ENCODE measurements at places on chromosomes 5 and 9.

DNA sequence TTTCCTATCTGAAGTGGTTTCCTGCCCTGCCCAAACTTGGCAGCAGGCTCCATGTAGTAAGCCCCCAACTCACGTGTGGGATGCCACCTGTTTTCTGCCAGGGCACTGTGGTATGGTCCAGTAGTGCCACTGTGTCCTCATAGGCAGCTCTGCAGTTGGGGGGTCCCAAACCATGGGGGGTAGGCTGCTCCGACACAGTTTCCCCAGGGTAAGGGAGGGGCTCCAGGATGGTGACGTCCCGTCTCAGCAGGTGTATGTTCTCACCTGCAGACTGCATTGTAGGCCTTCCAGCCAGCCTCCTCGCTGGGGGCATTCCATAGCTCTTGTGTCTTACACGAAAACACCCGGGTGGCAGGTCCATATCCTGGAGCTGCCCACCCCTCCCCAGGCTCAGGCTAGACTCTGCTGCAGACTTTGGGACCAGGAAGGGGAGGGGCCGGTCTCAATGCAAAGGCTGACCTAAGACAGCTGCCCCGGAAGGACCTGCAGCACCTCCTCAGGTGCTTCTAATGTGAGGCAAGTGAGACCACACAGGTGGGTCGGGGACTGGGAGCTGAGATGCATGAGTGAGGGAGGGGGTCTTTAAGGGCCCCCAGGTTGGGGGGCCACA lies 330.5 kb upstream of the IRX4 start:
- no peak for DNase-seq

DNA sequence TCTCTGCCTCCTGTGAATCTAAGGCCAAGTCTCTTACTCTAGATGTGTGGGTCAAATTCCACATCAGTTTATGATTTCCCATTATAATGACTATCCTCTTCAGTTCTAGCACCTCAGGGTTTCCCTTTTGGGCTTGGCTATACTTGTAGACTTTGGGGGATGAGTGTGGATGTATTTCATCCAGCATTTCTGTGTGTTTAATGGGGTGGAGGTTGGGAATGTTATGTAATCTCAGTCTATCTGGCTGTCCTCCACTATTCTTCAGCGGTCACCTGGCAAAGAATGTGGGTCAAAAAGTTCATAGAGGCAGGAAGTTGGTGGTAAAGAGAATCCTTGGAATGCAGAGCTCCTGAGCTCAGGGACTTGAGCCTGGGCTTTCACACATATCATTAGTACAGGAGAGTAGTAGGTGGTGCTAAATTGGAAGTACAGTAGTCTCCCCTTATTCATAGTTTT lies 64.9 kb downstream of the CFAP95 start:
- no peak for DNase-seq

- DNase-seq: no peak
Observed at GRCh38 chr5:157459715-157460599, at the start of gene NIPAL4. Gene NIPAL4 (plus strand): TSS chr5:157460213. CDS start chr5:157460321, 108 bp downstream.

DNA sequence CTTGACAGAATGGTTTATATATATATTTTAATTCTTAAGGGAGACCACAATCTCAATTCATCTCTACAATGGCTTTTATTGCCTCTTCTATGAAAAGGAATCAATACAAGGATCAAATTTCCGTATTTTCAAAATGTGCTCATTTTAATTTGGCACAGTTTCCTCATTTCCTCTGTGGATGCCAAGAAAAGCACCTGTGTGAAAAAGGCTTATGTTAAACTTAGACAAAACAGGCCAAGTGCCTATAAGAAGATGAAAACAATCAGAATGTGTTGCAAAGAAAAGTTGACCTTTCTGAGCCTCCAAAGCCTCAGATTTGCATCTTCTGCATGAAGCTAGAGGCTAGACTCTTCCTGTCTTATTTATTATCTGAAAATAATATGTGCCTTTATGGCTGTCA lies 173.7 kb upstream of the SLC12A2 start:
- no peak for DNase-seq

GRCh38 chr9:115913696-115914095 lies 239.9 kb upstream of the PAPPA start:
- DNase-seq: no peak

DNA sequence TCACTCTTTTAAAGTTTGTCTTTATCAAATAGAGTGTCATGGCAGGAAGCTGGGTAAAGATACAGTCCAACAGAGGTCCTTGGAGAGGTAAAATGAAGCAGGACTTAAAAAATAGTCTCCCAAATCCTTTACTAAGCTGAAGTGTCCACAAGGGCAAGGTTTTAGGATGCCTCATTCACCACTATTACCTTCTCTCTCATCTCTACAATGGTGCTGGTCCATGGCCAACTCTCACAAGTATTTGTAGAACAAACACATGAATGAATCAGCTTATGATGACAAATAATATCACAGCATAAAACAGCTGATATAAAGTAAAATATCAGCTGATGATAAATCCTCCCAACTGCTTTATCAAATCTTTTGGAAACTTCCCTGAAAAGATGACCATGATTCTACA lies 162.3 kb upstream of the ZNF462 start:
- no peak for DNase-seq

GRCh38 chr5:57931807-57932206 lies 449.2 kb upstream of the ACTBL2 start:
- DNase-seq: no peak

DNA sequence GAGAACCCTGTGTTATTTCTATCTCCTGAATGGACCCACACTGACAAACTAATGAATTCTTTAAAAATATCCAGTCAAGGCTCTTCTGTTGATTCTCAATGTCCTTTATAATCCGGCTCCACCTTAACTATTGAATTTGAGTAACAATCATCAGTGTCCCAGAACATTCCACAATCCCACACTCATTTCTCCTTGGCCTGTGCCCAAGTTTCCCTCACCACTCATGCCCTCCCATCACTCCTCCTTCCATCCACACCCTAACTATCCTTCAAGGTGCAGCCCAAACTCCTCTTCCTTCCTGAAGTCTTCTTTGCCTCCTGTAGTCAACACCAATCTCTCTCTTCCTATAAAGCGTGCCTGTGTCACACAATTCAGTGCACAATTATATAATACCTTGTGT lies 106.1 kb downstream of the NUDT12 start:
- no peak for DNase-seq

DNA sequence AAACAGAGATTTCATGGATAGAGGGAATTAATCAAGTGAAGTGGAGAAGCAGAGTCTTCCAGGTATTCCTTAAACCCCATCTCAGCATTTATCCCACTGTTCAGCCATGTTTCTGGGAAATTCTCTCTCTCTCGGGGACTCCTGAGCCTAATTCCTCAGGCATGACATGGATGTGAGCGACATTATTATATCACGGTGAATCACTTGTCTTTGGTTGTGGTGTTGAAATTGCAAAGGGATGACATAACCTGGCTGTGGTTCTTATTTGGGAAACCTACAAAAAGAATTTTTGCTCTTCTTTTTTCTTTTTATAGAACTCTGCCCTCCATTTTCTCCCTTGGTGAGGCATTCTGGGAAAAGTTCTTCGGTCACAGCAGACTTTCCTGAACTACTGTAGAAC lies 457.9 kb upstream of the PTGER4 start:
- no peak for DNase-seq

- DNase-seq: no peak
Observed at GRCh38 chr5:176489077-176489476, 40.9 kb downstream of the FAF2 start.

GRCh38 chr9:27329291-27329690 lies 32.3 kb upstream of the EQTN start:
- no peak for DNase-seq

GRCh38 chr9:125556046-125556721 lies 150.8 kb downstream of the MAPKAP1 start:
- DNase-seq: no peak

DNA sequence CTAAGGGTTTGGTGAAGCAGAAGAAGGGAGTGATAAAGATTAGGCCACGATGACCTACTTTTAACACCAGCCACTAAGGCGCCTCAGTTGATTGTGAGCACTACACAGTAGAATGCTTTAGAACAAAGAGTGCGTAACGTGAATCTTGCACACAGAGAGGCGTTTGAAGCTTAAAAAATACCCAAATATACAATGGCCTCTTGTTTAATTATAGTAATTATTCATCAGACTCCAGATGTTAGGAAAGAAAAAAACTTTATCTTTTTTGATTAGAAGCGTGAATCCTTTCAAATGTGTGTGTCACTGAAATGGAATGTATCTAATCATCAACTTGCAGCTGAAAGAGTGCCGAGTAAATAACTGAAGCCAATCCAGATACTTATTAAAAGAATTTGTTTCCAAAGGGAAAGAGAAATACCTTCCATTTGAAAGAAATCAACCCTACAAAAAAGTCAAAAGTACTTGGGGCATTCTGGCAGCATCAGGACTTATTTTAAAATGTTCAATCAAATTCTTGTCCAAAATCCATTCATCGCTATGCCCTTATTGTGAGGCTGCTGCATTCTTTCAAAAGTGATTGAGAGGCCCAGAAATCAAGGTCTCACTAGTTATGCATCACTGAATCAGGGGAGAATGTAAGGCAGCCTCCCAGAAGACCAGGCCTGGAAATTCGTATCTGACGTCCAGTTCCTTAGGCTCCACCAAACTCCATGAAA lies 337.5 kb downstream of the ZNF608 start:
- no peak for DNase-seq

GRCh38 chr9:127489471-127490115 lies 38.3 kb downstream of the LRSAM1 start:
- no peak for DNase-seq

DNA sequence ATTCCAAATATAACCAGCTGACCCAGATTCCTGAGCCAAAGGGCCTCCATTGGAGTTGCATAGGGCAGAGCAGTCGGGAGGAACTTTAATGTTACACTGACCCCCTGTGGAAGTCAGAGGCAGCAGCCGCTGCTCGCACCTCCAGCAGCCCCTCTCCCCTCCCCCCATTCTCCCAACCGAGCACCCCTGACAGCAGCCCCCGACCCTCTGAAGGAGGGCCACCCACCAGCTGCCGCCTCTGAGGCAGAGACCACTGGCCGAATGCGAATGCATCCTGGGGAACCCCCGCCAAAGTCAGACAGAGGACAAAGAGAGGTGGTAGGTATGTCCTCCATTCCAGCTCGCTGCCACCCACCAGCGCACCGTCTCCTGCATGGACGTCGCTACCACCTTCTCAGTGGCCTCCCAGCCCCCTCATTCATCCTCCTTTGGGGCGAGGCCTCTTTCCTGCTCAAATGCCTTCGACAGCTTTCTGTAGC lies 231.0 kb downstream of the CDK5RAP2 start:
- DNase-seq: no peak

DNA sequence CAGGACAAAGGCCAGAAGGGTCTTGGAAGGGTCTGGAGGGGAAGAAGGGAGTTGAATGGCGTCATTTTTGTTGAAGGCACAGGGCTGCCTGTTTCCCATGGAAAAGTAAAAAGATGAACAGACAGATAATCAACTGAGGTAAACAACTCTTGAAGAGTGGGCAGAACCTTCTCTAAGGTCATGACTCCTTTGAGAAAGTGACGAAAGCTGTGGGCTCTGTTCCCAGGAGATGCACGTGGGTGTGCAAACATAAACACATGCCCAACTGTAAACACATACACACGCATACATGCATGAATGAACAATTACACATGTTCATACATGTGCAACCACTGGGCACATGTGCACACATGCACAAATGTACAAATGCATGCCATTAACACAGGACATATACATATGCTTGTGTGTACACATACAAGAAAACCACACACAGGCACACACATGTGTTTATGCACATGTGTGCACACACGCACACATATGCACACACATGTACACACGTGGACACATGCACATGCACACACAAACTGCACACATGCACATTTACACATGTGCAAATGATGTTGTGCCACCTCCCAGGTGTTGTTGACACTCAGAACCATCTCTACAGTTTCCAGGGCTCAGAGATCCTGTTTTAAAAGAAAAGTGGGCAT lies 143.3 kb downstream of the GADD45G start:
- no peak for DNase-seq

DNA sequence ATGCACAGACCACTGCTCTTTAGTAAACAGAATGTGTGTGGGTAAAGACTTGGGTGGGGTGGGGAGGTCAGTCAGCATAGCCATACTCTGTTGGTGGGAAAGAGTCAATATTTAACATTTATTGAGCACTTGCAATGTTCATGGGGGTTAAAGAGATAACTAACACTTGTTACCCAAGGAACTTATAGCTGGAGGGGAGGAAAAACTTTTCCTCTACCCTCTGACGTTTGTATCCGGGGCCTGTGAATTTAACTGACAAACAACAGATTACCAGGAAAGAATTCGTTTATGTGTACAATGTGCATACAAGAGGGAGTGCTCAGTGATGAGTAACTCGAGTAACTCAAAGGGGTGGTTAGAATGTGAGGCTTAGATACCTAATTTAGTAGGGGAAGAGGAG lies 6.8 kb upstream of the CLINT1 start:
- DNase-seq: no peak

DNA sequence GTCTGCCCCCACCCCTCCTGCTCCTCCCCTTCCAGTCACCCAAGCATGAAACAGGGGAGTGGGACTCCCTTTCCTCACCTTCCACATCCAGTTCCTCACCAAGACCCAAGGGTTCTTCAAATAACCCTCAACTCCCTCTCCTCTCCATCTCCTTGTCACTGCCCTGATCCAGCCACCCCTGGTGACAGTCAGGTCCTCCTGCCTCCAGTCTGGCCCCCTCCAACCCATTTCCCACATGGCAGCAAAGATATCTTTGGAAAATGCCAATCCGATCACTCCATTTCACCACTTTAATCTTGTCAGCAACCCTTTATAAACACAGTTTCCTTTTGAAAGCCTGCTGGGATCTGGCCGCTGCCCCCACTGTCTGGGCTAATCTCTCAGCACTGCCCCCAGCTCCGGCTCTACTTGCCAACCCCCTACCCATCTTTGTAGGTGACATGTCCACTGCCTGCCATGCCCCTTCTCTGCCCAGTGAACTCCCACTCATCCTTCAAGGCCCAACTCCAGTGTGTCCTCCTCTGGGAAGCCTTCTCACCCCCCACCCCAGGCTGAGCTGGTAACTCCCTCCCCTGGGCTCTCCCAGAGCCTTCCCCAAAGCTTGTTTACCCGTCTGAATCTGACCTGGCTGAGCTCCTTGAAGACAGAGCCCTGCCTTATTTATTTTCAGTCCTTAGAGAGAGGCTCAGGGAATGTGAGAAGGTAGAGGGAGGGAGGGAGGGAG lies 781 bp upstream of the MYOZ3 start:
- DNase-seq: no peak

GRCh38 chr9:128340691-128341434 lies 536 bp downstream of the SLC27A4 start:
- DNase-seq: no peak
